Neural progenitor cell (in vitro differentiated cells): ENCODE measurements at places on chromosomes 3 and 15. TPM values are rescaled to one million over a fixed set of nuclear protein-coding genes. Genes with fewer than 3 reads are reported as not detected.

The MED12L gene
- 14.2 and 16.5 TPM in 2 replicates for total RNA-seq

The SLC9C1 gene
- total RNA-seq, result 0.31 and 1.3 TPM in 2 replicates

- no peak for DNase-seq
These were observed 154.3 kb downstream of the KCNMB2 start for GRCh38 chr3:178690571-178690970.

DNA sequence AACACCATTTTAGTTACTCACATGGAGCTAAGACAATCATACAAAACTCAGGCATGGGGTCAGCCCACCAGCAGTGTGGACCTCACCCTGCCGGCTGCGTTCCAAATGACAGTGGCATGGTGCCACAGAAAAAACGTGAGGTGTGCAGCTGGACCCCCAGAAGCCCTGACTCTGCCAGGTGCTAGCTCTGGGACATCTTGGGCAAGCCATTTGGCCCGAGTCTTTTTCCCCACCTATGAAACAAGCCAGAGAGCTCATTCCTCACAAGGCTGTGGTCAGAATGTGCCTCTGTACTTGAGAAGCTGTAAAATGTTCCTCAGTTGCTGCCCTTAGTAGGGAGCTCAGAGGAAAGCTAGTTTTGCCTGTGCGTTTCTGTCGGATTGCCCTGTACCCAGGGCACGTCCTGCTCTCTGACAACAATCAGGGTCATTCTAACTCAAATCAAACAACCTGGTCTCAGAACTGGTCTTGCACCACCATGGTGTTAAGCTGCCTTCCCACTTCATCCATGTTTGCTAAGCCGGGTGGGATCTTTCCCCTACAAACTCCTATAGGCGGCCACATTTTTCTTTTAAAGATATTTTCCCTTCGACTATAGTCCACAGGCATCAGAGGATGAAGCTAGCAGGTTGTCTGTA, 44.9 kb downstream of the LIPC start:
- DNase-seq, result no peak

The RBP2 gene
- not detected in 2 replicates for total RNA-seq

The EXD1 gene
- 0.06 and 0.41 TPM in 2 replicates for total RNA-seq

The ZPLD1 gene
- 0.28 and 0.31 TPM in 2 replicates for total RNA-seq

- DNase-seq, result no peak
These were observed 207.0 kb upstream of the DCBLD2 start for GRCh38 chr3:99108508-99108907.

- no peak for DNase-seq
These were observed 39.9 kb upstream of the FILIP1L start for GRCh38 chr3:100154171-100154570.

The CLSTN2 gene
- 0.15 and 0.22 TPM in 2 replicates for total RNA-seq

- DNase-seq, result no peak
These were observed 152.6 kb downstream of the GREM1 start for GRCh38 chr15:32870240-32871033.

DNA sequence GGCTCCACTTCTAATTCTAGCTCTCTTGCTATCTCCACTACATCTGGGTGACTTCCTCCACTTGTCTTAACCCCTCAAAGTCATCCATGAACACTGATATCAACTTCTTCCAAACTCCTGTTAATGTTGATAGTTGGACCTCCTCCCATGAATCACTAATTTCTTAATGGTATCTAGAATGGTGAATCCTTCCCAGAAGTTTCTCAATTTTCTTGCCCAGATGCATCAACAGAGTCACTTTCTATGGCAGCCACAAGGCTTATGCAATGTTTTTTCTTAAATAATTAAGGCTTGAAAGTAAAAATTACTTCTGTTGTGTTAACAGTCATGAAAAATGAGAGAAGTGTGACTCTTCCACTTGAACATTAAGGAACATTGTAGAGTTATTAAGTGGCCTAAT, 164.3 kb downstream of the PCCB start:
- DNase-seq, result no peak

DNA sequence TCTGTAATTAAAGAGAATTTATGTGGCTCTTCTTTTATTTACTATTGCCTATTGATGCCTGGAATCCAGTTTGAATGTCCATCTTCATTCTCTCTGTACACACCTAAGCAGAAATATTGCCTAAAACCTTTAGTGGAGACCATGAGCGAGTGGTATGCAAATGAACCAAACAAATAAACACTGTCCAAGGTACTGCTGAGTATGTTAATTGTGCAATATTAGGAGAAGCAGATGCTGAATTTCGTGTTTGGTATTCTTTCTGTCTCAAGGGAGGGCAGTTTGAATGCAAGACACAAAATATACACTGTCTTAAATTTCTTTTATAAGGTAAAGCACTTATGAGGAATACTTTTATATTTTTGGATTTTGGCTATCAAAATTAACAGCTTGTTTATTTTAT, 440.9 kb downstream of the RBMS3 start:
- DNase-seq, result no peak

- DNase-seq, result peak; percentile 9
These were observed 32.2 kb upstream of the LYZL4 start for GRCh38 chr3:42442640-42443039.

DNA sequence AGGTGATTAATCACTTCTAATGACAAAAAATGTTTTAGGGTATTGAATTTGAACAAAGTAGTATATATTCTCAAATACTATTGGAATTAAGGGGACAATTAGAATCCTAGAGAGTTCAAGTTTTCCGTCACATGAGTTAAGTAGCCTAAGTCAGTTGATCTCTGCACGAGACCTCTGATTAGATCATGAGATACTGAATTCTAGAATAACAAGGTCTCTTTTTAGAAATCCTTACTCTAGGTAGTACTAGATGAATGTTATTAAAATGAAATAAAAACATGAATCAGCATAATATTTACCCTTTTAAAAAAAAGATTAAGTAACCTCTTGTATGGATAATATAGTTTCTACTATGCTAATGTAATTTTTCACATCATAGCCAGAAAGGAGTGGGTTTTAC, 43.4 kb downstream of the MYO5A start:
- DNase-seq, result no peak

DNA sequence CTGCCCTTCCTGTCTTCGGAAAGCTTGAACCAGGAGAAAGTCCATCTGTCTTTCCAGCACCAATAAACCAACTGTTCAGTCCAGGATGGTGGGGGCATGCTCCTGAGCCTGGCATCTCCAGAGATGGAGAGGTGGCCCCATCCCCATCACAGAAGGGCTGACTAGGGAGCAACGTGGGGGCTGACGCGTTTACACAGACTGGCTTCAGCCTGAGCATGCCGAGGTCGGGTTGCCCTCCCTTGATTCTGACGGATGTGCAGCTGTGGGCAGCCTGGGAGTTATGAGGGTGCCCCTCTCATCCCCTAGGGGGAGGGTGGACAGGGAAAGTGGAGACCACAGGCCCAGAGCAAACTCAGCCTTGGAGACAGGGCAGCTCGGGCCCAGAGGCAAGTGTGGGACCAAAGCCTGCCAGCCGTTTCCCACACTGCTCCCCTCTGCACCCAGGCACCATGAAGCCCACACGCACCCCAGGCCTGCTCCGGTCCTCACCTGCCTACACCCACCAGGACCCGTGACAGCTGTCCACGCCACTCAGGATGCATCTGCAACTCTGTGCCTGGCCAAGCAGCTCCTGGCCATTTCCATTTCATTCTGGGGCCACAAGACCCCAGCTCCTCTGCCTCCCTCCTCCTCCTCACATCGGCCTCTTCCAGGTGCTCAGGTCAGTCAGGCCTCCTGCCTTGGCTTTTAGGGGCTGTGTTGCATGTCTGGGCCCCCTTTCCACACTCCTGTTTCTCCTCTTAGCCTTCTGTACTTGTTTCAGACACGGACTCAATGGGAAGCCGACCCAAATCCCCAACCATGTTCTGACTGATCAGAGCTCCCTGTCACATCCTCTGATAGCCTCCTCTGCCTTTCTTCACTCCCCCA, 48.2 kb upstream of the SLC41A3 start:
- no peak for DNase-seq

- DNase-seq, result no peak
These were observed 4.5 kb upstream of the ZNF280D start for GRCh38 chr15:56737791-56738190.

DNA sequence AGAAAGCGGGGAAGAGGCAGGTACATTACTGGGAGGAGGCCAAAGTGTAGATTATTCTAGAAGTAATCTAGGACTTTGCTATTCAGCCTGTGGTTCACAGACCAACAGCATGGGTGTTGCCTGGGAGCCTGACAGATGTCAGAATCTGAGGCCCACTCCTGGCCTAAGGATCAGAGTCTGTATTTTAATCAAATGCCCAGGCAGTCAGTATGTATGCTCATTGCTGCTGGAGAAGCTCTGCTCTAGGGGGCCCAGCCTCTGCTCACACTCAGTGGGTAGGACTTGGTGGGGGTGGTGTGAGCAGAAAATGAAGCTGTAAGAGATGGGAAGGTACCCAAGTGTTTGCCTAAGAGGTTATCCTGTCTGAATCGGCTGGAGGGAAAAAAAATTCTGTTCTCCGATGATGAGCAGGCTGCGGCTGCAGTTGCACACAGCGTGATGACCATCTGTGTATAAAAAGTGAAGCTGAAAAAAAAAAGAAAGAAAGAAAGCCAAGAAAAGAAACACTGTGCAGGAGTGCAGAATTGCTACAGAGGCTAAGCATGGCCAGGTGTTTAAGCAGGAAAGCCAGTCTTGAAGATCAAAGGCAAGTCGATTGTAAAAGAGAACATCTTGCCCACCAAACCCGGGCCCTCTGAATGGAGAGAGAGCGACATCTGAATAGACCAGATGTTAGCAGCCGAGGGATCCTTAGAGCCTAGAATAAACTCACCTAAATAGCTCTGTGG, 65.2 kb downstream of the EIF4E3 start:
- DNase-seq, result no peak

GRCh38 chr3:113741086-113741485, 5.0 kb downstream of the NAA50 start:
- DNase-seq, result no peak

The CCR4 gene
- not detected in 2 replicates for total RNA-seq

- no peak for DNase-seq
These were observed 88.5 kb upstream of the LRRFIP2 start for GRCh38 chr3:37262816-37263393.

The RYR3 gene
- 2.1 and 4.4 TPM in 2 replicates for total RNA-seq

DNA sequence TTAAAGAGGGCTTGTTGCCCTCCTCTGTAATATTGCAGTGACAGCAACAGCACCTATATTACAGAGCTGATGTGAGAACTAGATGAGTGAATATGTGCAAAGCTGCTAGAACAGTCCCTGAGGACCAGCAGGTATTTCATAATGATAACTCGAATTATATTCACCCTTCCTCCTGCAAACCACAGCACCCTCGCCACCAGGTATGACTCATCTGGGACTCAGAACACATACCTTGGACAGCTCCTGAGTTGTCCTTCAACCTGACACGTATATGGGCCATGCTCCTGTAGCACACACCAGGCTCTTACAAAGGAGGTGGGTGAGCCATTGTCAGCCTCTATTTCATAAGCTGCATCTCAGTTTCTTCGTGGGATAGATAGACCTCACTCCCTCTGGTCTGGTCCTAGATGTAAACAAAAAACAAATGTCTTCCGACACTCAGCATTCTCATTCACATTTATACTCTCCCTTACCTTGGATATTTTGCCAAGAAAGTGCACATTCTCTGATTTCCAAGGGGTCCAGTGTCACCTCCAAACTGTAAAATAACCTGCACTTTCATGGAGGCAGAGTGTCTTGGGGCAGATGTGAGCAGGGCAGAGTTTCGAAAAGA, 124.5 kb downstream of the TLE3 start:
- peak; percentile 54 for DNase-seq

- DNase-seq, result peak; percentile 5
These were observed 80.0 kb upstream of the SPATA16 start for GRCh38 chr3:173221010-173221409.

- DNase-seq, result no peak
These were observed 266.5 kb upstream of the CCDC54 start for GRCh38 chr3:107110596-107111305.

The MORC1 gene
- total RNA-seq, result not detected in 2 replicates

The TTLL13 gene
- 0.19 TPM in 1 of 2 replicates, not detected in the other for total RNA-seq

GRCh38 chr3:98972720-98973119, 71.2 kb upstream of the DCBLD2 start:
- DNase-seq, result no peak

DNA sequence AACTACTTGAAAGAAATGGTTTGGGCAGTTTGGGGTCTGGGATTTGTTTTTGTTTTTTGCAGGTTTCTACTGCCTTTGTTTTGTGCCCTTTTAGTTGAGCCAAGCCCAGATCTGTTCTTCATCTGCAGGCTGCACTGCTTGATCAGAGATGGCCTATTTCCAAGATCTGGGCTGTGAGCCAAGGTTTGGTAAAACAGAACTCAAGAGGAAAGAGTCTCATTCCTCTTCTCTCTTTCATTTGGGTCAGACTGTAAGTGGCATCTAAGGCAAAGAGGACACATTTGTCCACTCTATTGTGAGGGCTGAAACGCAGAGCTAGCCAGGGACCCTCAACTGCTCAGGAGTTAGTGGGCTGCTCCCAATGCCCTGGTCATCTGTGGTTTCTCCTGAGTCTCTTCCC, 104.4 kb upstream of the UBE3A start:
- DNase-seq, result peak; percentile 15
